Naive thymus-derived CD4-positive, alpha-beta T cell (primary cell): ENCODE measurements at places on chromosomes 2 and 18. TPM values are rescaled to one million over a fixed set of nuclear protein-coding genes. Genes with fewer than 3 reads are reported as not detected.

CCDC68 gene
- total RNA-seq = not detected

DNAH7 gene
- not detected for total RNA-seq

MC2R gene
- not detected for total RNA-seq

SLC11A1 gene
- 38.9 TPM for total RNA-seq

DNA sequence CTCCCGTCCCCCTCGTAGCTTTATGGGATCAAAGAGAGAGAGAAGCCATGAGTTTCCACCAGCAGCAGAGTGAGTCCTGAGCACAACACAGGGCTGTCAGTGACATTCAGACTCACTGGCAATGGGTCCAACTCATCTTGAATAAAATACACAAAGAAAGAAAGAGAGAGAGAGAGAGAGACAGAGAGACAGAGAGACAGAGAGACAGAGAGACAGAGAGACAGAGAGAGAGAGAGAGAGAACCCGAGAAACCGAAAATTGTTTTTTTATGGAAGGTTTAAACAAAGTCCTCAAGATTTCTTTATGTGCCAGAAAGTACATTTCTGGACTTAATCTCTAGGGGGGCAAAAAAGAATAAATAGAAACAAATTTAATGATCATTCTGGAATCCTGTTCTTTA lies 11.5 kb upstream of the BCL2 start:
- no peak for DNase-seq

GRCh38 chr18:58819051-58819450 lies 45.6 kb upstream of the ZNF532 start:
- DNase-seq = peak; percentile 79
